Glutamatergic neuron (in vitro differentiated cells): ENCODE measurements at places on chromosomes 2 and 18. TPM values are rescaled to one million over a fixed set of nuclear protein-coding genes. Genes with fewer than 3 reads are reported as not detected.

Gene SPHKAP
- total RNA-seq: 0.71 TPM

Gene WNT10A
- 0.17 TPM for total RNA-seq

Gene MAIP1
- 18.1 TPM for total RNA-seq

DNA sequence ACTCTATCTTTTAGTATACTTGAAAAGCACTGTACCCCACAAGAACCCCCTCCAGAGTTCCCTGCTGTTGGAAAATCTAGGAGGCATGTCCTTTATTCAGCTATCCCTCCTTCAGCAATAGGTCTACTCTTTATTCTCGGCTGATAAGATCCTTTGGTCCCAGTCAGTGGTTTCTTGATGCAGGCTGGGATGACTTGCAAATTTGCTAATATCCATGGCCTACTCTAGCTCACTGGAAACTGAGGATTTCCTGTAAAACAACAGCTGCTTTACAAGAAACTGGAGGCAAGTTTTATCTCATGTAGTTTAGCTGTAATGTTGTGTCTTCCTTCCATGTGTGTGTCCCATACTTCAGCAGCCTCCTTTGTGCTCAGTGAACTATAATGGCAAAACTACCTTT, 183.9 kb upstream of the SCN7A start:
- no peak for DNase-seq
- no peaks in the 10 kb centered on the region for H3K36me3 ChIP-seq
- H3K4me1 ChIP-seq: no peaks in the 10 kb centered on the region
- H3K27me3 ChIP-seq: no peaks in the 10 kb centered on the region

DNA sequence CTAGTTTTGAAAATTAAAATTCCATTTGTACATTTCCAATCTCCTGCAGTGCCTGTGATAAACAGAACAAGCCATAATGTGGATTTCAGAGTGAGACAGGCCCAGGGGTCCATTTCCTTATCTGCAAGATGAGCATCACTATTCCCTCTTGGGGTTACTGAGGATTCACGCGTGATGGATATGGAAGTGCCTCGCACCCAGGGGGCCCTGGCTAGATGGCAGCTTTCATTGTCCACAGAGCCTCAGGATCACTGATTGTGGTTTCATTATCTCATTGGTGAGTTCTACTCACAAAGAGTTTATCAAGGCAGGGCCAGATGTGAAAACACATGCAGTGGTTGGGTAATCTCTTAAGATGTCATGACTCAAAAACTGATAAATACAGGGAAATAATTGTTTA, 11.6 kb downstream of the CNGA3 start:
- no peak for DNase-seq
- no peak overlapping the region for H3K27ac ChIP-seq
- H3K27me3 ChIP-seq: no peaks in the 10 kb centered on the region
- no peaks in the 10 kb centered on the region for H3K36me3 ChIP-seq
- peaks cover 6% of the 10 kb centered on the region for H3K4me1 ChIP-seq

GRCh38 chr2:79389481-79389880, 123.4 kb upstream of the CTNNA2 start:
- H3K36me3 ChIP-seq: no peaks in the 10 kb centered on the region
- H3K27ac ChIP-seq: no peak overlapping the region
- H3K4me1 ChIP-seq: peaks cover 5% of the 10 kb centered on the region
- H3K27me3 ChIP-seq: no peaks in the 10 kb centered on the region

GRCh38 chr2:172423160-172423559, 4.2 kb upstream of the ITGA6 start:
- H3K4me1 ChIP-seq: no peaks in the 10 kb centered on the region
- no peak for DNase-seq
- H3K27ac ChIP-seq: no peak overlapping the region

DNA sequence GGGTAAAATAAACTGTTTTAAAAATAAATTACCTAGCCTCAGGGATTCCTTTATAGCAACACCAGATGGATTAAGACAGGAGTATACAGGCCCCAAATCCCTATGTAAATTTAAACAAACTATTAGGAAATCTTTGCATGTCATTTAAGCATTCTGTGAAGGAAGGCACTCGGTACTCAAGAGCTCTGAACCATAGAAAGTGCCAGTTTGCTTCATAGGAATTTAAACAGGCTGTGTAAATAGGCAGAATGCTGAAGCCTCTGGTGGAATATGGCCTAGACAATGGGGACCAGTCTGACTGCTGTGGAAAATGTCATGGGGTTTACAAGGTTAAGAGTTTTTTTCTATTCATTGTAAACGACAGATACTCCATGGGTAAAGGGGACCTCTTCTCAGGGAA, 377.4 kb downstream of the DLGAP1 start:
- no peaks in the 10 kb centered on the region for H3K4me1 ChIP-seq
- peaks cover 1% of the 10 kb centered on the region for H3K27me3 ChIP-seq

- no peaks in the 10 kb centered on the region for H3K27me3 ChIP-seq
- H3K27ac ChIP-seq: no peak overlapping the region
- H3K36me3 ChIP-seq: no peaks in the 10 kb centered on the region
- DNase-seq: no peak
- no peak overlapping the region for H3K4me3 ChIP-seq
Observed at GRCh38 chr18:62287781-62288664, 37.1 kb upstream of the TNFRSF11A start.

DNA sequence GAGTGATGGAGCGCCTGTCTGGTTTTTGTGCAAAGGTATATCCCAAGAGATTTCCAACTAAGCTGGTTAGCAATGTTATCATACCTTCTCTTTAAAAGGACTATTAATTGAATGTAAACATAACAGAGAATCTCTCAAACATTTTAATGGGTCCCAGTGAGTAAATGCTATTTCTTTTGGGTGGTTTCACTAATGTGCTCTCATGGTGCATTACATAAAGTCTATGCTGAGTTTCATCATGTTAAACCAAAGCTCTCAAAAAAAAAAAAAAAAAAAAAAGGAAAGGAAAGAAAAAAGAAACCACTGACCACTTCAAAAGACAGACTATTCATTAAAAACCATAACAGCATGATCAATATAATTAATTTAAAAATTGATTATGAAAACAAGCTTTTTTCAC, 119.1 kb upstream of the SCN1A start:
- DNase-seq: no peak
- H3K27ac ChIP-seq: no peak overlapping the region
- peaks cover 3% of the 10 kb centered on the region for H3K4me1 ChIP-seq
- no peaks in the 10 kb centered on the region for H3K27me3 ChIP-seq
